Umbilical cord (tissue), 2 donors: ENCODE measurements at places on chromosomes 3 and 15. TPM values are rescaled to one million over a fixed set of nuclear protein-coding genes. Genes with fewer than 3 reads are reported as not detected.

DNA sequence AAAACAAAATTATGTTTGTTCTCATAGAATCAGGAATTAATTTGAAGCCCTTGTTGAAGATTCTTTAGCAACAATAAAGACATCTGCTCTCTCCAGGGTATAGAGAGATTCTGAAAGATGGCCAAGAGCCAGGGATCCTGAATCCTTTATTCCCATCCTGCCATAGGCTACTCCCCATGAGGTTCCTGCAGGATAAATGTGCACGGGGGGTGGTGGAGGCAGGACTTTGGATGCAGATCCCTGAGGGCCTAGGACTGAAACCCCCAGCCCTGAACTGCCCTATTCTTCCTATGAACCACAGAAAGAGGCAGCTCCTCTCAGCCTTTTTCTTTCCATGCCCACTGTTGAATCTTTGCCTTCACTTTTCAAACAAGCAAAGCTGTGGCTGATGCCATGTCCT, 17.1 kb downstream of the TMEM108 start:
- no peak for DNase-seq

DNA sequence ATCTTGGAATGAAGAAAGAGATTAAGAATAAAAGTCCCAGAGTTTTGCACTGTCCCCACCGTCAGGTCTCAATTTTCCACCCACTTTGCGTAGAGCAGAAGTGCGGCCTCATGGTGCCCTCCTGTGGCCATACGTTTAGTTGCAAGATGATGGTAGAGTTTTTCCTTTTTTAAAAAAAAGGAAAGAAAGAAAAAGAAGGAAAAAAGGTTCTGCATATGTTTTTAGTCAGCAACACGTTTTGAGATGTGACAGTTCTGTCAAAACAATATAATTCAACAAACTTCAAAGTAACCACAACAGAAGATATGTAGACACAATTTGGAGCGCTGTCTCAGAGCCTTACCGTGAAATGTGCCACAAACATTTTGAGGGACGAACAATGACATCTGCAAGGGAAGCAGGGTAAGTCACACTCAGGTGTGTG, 24.6 kb downstream of the EBLN2 start:
- peak; percentile 40 for DNase-seq

GRCh38 chr3:129428007-129428375, 445 bp downstream of the EFCAB12 start:
- DNase-seq: no peak

DNA sequence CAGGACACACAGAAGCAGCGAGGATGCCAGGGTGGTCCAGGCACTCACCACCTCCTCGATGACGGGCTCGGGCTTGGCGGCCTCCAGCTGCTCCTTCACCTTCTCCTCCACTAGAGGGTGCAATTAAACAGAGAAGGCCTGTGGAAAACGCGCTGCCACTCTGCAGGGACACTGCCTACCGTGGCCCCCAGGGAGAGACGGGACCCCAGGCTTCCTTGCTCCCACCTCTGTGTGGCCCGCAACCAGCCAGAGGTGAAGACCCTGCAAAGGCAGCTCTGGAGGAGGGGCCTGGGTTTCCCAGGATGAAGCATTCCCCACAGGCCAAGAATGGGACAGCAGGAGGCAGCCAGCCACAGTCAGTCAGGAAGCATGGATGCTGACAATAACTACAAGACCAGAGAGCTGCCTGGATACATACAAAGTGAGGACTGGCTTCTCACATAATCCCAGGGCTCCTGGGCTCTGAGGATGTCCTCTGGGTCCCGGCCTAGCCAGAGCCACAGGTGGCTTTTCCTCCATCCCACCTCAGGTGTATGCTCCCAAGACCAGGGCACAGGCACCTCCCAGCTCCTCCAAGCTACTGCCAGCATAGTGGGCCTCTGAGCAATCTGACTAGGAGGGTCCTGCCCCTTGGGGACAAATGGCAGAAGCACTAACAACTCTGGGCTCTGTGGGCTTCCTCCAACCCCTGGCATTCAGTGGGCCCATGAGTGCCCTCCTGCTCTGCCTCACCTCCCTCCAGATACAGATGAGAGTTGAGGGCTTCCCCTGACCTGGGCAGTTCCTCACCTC, 46.2 kb downstream of the PTH1R start:
- no peak for DNase-seq

- no peak for DNase-seq
These were observed 111.0 kb upstream of the TBL1XR1 start for GRCh38 chr3:177308286-177308685.

- DNase-seq: no peak
These were observed 444.2 kb downstream of the SQOR start for GRCh38 chr15:46079046-46079445.

- DNase-seq: no peak
These were observed 17.2 kb downstream of the ZNF710 start for GRCh38 chr15:90018216-90018831.

DNA sequence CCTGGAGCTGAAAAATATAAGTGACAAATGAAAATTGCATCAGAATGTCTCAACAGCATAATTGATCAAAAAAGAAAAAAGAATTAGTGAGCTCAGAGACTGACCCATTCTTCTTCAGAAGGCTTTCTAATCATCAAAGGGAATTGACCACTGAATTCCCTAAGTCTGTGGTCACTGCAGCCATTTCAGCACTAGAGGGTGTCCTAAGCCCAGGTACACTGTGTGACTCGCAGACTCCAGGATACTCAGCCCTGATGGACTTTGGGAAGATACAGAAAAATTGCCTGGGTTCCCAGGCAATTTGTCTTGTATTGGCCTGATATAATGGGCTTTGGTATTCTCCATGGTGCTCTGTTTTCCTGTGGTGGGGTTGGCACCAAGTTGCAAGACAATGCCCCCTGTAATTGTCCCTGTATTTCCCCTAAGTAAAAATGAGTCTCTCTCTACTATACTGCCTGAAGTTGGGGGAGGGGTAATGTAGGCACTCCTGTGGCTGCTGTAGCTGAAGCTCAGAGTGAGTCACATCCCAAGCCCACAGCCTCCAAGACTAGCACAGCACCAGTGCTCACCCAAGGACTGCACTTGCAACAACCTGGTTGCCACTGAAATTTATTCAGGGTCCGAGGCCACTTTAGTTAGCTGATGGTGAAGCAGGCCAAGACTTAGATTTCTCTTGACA, 256.0 kb upstream of the STAC start:
- DNase-seq: no peak

GRCh38 chr15:65906396-65906795, 37.1 kb downstream of the RAB11A start:
- DNase-seq: no peak

DNA sequence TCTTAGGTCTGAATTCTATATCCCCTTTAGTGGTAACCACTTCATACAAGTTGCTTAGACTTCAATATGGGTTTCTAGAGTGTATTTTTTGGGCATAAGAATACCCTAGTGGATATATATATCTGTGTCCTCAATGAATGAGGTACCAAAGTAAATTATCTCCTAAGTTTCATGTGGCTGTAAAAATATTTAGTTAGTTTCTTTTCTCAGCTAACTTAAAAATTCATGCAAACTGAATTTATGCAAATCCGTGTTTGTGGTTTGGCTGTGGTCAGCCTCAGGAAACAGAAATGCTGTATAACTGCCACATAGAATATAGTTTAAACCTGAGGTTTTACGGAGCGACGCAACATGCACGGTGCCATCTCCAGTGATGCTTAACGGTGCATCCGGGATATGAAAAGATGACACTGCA, 80.3 kb downstream of the PEX5L start:
- no peak for DNase-seq

- DNase-seq: no peak
These were observed 36.4 kb upstream of the DNAJC13 start for GRCh38 chr3:132380920-132381319.

ZPLD1 gene
- total RNA-seq: 3.6 TPM

ADAMTSL3 gene
- total RNA-seq: 11.6 TPM

IQCF5 gene
- total RNA-seq: 18.3 TPM

PARP15 gene
- 4.3 TPM for total RNA-seq

UBL7 gene
- total RNA-seq: 23.8 TPM

THPO gene
- total RNA-seq: not detected

MOBP gene
- total RNA-seq: 1.9 TPM
